NCI-H1105 (cell line): ENCODE measurements at places on chromosomes 4 and X.
A peak's percentile ranks its signal among the peaks of the same experiment; 100 is the strongest.

DNA sequence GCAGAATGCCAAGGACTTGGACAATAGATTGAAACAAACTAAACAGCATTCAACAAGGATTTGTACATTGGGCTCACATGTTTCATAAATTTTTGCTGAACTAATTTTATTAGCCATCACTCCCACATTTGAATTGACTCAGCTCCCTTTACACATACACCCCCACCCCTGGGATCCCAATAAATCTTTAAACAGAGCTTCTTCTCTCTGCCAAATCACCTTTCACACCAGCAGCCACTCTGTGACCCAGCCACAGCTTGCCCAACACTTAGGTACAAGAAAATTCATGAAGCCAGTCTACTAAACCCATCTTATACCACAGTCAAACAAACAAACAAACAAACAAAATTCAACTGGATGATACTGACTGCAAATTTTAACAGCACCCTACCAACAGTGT is 21.6 kb downstream of the PHKA2 start:
- DNase-seq = no peak

GRCh38 chr4:82553020-82553419 is 8.8 kb downstream of the TMEM150C start:
- no peak for DNase-seq

DNA sequence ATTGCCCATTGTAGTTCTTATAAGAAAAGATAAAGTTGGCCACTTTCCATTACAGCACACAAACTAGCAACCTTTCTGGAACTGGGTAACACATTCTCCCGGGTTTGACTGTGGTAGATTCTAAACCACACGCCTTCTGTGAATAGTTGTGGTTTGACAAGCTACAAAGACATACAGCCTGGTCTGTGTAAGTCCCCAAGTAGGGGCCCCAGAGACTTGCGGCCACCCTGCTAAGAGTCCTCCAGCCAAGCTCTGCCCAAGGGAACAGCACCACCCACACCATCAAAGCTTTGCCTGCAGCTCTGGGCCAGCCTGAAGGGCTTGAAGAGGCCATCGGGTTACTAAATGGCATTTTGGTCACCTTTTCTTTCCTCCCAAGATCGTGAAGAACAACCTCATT is 203.4 kb downstream of the MAML3 start:
- no peak for DNase-seq

DNA sequence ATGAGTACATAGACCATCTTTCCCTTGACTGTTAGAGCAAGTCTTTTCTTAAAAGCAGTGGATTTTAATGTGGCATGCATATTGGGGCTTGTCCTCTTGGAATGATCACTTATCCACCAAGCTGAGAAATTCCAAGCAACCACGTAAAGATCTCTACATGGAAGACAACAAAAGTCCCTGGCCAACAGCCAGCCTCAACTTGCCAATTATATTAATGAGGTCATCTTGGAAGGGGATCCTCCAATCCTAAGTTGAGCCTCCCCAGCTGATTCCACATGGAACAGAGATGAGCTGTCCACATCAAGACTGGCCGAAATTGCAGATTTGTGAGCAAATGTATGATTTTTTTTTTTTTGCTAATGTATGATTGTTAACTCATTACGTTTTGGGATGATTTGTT is 20.6 kb upstream of the FTHL17 start:
- DNase-seq = no peak

DNA sequence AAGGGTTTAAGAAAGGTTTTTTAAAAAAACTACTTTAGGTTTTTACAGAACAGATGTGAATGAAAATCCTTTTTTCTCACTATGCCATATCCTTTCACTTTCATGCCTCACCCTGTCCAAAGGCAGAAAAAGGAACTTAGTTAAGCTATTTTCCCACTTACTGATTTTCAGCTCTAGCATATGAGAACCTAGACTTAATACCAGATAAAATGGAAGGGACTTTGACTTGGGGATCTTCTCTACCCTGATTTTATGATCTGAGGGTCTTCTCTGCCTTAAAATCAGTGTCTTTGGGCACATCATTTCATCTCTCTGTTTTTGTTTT is 42.4 kb downstream of the FNIP2 start:
- DNase-seq = no peak

DNA sequence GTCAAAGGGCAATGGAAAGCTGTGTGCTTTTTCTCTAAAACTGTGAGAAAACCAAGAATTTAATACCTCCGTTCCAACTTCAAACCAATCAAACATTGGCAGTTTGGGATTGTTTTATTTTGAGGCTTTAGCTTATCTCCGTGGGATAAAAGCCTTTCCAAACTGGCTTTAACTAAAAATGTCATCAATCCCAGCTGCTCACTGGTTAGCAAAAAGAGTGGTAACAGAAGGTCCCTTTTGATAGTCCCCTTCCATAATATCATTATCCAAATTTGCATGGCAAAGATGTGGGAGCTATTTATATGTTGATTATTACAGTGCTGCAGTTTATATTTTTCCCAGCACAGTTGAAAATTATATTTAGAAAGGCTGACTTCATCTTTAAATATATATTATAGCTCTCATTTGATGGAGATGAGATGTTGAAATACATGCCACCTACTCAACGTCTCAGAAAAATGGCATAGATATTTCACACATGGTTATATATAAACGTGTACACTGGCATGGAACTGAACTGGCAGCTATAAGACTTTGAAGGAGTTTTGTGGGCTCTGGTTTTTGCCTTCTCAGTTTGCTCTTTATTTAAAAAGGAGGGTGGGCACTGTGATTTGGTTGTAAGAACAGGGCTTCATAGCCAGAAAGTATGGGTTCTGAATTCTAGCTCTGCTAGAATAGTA is 707.1 kb upstream of the SLIT2 start:
- no peak for DNase-seq

GRCh38 chrX:110180928-110181310 is 137.0 kb downstream of the AMMECR1 start:
- DNase-seq = no peak

DNA sequence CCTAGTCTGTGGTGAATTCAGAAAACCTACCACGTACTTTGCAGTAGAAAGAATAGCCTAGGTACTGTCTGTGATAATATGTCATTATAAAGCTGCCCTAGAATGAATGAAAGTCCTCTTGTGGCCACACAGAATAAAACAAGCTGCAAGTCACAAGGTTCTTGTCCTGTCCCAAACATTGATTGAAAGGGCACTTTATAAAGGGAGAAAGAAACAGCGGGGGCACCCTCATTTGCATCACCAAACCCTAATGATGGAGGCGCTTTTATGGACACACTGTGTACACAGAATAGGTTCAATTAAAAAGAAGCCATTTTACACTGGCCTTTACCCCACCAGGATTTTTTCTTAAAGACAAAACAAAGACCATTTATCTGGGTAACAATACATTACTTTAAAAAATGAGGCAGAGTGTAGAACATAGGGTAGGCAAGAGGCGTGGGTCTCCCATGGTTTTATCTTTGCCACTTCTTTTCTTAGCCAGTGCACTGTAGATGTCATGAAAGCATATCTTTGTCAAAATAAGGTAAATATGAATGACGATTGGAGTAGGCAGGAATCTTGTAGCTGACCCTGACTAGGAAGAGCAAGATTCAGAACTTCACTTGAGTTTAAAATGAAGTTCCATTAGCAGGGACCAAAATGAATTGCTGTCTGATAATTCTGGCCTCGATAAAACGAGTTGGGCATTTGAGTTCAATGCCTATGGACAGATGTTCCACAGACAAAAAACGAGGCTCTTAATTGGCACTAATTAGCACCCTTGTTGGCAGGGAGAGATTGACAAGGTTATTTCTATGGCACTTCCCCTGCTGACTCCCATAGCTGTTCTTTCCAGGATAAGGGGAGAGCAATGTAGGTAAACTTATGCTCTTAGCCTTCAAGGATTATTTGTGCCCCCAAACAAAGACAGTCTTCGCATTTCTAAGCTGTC is 365.1 kb downstream of the AFF2 start:
- DNase-seq = peak; percentile 25

GRCh38 chrX:2933125-2933900 is 4.2 kb upstream of the ARSD start:
- no peak for DNase-seq

GRCh38 chrX:77009691-77010090 is 437.5 kb upstream of the FGF16 start:
- no peak for DNase-seq

DNA sequence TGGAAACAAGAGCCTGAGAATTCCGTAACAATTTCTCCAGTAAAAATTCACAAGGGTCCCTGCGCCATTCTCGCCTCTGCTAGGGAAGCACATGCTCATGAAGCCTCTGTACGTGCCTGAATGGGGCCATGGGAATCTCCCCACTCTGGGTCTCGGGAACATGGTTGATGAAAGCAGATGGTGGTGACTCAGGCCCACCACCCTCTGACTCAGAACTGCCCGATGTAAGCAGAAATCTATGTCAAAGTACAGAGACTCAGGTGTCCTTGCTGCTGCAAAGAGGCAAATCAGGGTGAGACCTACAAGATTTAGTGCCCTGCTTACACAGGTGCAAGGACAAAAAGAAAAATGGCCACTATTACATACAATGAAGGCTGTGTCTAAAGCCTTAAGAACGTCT is 65.0 kb downstream of the SCD5 start:
- DNase-seq = no peak

- no peak for DNase-seq
Measured at GRCh38 chr4:140717313-140717712, 38.9 kb downstream of the TBC1D9 start.

DNA sequence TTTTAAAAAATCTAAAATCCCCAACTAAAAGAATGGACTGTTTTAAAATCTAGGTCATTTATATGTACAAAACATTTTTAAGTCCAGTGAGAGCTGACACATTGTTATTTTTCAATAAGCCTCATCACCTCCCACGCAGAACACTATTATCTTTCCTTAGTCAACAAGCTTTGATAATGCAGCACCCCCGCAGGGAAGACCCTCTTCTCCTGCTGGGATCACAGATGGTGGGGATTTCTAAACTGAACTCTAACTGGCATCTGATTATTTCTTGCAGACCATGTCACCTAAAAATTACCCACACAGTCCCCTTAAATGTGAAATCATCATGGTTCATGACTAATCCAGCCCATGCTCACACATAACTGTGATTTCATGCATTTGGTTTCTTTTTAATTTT is 11.6 kb downstream of the SYTL4 start:
- no peak for DNase-seq

- DNase-seq = no peak
Measured at GRCh38 chrX:74242484-74243138, 61.4 kb upstream of the ZCCHC13 start.

- no peak for DNase-seq
Measured at GRCh38 chr4:144646523-144647094, 653 bp downstream of the HHIP start.

DNA sequence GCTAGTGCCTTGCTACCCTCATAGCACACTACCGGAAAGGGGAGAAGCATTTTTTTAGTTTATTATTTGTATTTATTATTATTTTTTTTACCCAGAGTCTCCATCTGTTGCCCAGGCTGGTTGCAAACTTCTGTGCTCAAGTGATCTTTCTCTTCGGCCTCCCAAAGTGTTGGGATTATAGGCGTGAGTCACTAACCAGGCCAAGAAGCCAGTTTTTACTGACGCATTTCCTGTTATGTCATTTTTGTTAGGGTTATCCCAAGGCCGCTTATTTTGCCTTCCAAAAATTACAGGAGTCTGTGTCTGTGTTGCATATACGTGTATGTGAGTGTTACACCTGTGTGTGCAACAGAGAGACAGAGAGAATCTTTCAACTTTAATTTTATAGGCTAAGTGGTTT is 404.5 kb downstream of the GBA3 start:
- DNase-seq = no peak

DNA sequence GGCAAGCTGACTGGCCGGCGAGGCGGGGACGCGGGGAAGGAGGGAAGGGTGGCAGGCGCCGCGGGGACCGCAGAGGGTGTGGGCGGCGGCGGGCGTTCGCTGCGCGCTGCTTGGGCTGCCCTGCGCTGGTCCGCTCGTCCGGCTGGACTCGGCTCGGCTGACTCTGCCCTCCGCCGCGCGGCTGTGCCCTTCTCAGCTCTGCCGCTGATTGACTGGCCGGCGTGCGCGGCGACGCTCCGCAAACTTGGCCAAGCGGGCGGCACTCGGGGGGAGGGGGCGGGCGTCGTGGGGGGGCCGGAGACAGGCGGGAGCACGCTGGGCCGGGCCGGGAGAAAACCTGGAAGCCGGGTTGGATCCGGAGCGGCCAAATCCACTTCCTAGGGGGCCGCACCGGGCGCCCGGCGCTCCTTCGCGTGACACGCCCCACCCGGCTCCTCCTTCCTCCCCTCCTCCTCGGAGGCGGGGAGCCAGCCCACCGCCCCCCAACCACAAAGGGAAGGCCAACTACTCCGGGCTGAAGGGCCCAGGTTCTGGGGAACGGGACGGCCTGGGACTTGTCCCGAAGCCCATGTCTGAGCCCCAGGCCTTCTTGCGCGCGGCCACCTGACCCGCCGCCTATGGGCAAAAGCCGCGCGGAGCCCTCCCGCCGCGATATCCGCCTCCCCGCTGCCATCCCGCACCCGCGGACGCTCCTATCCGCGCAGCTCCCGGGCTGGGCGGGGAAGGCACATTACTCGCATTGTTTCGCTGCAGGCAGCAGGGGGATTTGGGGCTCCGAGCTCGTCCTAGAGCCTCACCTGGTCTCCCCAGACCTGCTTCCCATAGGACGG is at the start of gene GPC4:
GPC4 (minus strand) TSS at position 214 of the 830 bp plus-strand sequence. CDS start 524 bp downstream, outside the sequence.
- peak; percentile 16 for DNase-seq

GRCh38 chr4:111016416-111016815 is 393.5 kb upstream of the PITX2 start:
- no peak for DNase-seq

DNA sequence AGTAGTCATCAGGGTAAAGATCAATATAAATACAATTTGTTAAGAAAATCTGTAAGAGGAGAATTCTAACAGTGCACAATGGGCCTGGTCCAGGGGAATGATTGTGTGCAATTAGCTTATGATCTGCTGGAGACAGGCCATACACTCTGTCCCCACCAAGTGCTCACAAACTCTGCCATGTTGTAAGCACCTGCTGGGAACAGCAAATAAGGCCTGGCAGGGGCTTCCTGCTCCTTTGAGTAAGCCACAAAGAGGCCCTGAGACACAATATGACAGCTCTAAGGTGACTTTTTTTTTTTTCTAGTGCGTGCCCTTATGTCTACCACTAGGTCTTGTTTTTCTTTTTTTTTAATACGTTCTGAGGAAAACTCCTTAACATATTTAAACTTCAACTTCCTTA is 866.3 kb upstream of the PCDH7 start:
- no peak for DNase-seq

DNA sequence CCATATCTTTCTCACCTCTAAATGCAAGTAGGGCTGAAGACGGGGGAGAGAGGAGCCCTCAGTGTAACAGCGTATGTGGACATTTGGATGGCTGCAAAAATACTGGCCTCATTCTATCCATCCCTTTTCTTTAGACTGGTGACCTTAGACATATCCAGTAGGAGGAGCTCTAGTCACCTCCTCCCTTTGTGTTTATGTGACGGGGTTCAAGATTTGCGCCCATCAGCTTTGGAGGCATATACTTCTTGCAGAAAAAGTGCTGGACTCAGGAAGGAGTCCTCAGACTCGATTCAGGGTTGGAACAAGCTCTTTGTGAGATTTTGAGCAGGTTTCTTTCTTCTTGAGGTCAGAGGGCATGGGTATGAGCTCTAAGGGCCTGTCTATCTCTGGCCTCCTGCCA is 86.2 kb downstream of the MAMLD1 start:
- no peak for DNase-seq

GRCh38 chr4:57059890-57060716 is 50.1 kb downstream of the IGFBP7 start:
- DNase-seq = no peak

GRCh38 chr4:78019414-78019813 is 37.7 kb upstream of the FRAS1 start:
- no peak for DNase-seq

- DNase-seq = no peak
Measured at GRCh38 chrX:65642914-65643491, 24.5 kb upstream of the MSN start.

GRCh38 chr4:6278801-6279197 is 9.1 kb downstream of the WFS1 start:
- no peak for DNase-seq
